ENCODE measurements at places on chromosomes 16 and 17.

GRCh38 chr17:37388266-37388665, 12.5 kb downstream of the C17orf78 start:
- DNase-seq: no peak

GRCh38 chr16:81708266-81709015, 70.7 kb upstream of the PLCG2 start:
- no peak for DNase-seq

DNA sequence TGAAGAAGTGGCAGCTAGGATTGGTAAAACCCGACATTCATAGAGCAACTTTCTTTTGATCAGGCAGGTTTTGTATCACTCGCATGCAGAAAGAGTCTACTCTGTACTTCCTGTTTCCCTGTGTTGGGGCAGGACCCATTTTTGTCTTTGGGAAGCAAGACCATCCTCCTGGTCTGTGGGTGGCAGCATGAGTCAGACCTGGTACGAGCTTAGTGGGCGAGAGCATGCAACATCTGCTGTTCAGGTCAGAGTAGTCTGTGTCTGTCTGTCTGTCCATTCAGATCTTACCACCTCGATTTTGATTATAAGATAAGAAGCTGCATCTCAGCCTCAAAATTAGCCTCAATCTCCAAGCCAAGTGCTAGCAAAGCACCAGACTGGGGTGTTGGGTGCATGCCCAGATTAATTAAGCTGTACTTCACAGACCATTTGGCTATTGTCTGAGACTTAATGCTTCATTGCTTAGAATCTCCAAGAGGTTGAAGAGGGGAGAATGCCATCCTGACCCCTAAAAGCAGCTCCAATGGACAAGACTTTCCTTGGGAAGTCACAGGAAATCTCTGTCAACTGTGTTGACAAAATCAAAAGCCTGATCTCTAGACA, 110.9 kb downstream of the XYLT1 start:
- DNase-seq: peak; percentile 77

DNA sequence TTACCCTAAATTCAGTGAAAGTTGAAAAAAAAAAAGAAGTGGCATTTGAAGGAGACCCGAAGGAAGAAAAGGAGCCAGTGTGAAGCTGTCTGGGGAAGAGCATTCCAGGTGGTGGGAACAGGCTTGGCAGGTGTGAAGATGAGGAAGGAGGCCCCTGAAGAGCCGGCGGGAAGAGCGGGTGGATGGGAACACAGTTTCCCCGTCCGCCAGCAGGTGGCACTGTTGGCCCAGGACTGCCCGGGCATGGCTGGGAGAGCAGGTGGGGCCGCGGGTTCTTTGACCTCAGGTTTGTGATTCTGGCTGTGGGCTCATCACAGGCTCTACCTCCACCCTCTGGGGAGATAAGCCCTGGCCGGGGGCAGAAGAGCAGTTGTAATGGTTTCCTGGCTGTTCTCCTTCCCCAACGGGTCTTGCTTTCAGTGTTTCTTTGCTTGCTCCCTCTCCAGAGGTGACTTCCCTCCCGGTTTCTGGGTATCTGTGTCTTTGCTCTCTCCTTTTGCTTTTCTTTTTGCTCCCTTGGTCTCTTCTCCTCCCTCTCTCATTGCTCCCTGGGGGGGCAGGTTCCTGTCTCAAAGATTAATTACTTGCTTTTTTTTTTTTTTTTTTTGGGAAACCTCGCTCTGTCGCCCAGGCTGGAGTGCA, 32.3 kb downstream of the RAP1GAP2 start:
- peak; percentile 94 for DNase-seq

DNA sequence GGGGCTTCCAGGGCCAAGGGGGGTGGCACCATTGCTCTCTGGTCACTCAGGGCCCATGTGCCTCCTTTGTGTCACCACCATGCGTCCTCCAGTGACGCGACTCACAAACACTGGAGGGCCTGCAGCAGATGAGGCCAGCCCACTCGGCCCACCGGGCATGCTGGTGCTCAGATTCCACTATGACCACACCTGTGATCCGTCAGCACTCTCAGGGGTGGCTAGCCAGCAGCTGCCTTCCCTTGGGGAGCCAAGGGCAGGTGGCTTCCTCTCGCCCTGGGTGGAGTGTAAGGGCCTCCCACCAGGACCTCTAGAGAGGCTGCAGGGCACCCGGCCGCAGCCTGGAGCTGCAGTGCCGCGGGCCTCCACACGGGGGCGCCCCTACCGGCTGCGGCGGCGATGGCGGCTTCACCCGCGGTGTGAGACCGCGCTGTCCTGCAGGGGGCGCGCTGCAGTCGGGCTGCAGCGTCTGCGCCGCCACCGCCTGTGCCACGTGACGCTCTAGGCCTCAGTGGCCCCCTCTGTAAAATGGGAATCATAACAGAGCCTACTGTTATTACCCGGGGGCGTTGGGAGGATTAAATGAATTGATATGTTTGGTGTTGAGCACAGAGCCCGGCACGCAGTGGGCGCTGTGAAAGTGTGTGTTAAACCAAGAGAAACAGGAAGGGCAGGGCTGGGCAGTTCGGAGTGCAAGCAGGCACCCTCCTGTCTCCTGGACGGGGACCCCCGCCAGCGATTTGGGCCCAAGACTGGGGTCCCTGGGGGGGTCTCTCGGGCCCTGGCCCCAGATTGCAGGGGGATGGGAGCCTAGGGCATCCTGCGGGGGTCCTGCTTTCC, 192.4 kb upstream of the GSE1 start:
- peak; percentile 94 for DNase-seq

DNA sequence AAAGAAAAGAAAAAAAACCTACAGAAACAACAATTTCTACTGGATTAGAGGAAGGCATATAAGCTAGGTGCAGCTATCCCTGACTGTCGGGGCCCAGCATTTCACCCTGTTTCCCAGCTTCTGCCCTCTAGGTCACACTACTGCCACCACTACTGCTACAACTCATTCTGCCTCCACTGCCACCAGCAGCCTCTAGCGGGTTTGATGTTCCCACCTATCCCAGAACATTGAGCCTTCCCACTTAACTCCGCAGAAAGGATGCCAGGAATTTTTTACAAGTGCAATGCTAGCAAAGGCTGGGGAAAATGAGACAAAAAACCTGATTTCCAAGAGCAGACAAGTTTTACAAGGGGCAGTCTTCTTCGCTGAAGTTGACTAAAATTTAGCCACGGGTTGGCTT, 10.4 kb downstream of the ADCY9 start:
- no peak for DNase-seq

DNA sequence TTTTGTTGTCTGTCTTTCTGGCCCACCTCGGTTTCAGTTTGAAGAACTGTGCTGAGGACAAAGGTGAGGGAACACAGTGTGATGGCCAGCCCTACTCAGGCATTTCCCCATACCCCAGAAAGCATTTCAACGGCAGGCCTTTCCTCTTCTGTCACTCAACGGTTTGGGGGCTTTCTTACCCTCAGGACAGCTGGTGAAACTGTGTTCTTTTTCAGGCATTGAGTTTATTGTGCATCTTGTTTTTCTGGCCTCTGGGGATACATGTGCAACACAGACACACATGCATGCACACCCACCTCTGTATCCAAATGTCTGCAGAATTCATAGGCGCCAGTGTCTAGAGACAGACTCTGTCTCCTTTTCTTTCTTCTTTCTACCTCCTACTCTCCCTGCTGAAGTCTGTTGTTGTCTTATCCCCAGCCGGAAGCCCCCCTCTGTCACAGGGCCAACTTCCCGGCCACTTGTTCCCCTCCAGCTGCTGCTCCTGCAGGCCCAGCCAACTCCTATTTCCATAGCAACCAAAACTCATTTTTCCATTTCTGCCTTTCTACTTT, 17.0 kb downstream of the CHD9 start:
- no peak for DNase-seq

DNA sequence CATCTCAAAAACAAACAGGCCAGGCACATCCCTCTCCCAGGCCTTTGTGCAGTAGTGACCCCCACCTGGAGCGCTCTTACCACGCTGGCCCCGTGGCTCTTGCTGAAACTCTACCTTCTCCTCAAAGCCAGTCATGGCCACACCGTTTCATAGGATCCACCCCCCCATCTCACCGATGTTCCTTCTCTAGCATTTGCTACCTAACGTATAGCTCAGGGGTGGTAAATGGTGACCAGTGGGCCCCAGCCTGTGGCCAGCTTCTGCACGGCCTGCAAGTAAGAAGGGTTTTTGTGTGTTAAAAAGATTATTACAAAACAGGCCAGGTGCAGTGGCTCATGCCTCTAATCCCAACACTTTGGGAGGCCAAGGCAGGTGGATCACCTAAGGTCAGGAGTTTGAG, 43.8 kb downstream of the RMI2 start:
- no peak for DNase-seq

- DNase-seq: no peak
These were observed 4.4 kb downstream of the ATP2A1 start for GRCh38 chr16:28882551-28883160.

DNA sequence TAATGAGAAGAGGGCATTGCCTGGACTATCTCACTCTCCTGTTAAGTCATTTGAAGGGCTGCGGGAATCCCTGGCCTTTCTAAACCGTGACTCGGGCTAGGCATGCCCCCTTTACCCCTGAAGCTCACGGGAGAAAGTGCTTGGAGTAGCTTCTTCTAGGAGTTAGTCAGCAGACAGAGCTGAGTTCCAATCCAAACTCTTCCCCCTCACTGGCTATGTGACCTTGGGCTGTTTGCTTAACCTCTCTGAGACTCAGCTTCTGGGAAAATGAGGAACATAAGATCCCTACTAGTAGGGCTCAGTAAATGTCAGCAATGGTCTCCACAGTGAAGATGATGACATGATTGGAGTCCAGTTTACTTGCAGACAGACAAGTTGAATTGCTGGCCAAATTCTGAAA, 5.7 kb upstream of the B9D1 start:
- no peak for DNase-seq

- no peak for DNase-seq
These were observed 18.7 kb upstream of the AQP8 start for GRCh38 chr16:25198021-25198420.

DNA sequence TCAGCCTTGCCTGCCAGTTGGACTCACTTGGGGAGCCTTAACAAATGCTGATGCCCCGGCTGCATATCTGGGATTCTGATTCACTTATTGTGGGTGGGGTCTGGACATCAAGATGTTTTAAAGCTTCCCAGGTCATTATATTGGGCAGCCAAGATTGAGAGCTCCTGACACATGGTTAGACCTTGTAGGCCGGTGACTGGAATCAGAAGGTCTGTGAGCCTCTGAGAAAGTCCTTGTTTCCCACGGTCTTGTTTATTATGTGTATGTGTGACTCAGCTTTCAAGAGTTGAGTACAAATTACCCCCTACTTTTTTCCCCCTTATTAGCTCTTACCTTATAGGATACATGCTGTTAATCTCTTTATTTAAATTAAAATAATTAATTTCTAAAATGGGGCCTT, 103.5 kb downstream of the ABCC1 start:
- no peak for DNase-seq

GRCh38 chr17:58528443-58528842, 14.0 kb upstream of the MTMR4 start:
- DNase-seq: no peak

DNA sequence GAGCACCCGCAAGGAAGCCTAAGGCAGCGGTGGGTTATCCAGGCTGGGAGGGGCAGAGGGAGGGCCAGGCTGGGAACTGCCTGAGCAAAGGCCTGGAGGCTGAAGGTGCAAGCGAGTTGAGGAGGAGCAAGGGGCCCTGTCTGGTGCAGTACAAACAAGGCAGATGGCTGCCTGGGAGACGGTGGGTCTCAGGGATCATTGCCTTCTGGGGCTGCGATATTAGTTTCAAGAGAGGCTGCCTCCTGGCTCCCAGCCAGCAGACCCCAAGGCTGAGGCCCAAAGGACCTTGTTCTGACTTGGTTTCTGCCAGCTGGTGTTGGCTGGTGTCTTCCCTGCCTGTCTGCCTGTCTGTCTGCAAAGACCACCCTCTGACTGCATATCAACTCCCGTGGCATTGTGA, 154.0 kb downstream of the IRF8 start:
- no peak for DNase-seq

DNA sequence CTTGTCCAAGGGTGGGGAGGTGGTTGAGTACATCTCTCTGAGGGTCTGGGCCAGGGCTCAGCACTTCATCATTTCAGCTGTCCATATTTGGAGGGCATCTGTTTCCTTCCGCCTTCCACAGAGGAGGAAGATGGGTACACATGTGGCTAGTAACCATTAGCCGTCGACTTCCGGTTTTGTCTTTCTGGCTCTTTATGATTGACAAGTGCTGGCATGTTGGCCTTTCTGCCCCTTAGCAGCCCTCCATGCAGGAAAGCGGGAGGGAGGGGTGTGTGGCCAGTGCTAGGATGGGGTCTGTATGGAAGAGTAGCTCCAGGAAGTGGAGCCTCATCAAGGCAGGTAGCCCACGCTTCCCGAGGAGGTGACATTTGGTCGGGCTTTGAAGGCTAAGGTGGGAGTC, 69.6 kb downstream of the RAI1 start:
- peak; percentile 82 for DNase-seq

DNA sequence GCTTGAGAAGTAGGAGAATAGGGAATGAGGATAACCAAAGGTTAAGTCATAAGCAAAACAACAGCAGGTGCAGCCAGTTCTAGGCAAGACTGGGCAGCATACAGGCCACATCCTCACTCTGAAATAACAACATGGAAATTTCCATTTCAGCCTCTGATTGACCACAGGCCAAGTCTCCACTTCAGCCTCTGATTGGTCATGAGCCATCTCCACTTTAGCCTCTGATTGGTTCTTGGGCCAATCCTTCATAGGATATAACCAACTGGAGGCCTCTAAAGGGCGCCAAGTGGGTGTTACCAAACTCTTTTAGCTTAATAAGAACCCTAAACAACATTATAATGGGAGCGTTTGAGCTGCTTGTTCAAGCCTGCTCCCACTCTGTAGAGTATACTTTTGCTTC, 512.0 kb downstream of the NPIPA7 start:
- DNase-seq: no peak

DNA sequence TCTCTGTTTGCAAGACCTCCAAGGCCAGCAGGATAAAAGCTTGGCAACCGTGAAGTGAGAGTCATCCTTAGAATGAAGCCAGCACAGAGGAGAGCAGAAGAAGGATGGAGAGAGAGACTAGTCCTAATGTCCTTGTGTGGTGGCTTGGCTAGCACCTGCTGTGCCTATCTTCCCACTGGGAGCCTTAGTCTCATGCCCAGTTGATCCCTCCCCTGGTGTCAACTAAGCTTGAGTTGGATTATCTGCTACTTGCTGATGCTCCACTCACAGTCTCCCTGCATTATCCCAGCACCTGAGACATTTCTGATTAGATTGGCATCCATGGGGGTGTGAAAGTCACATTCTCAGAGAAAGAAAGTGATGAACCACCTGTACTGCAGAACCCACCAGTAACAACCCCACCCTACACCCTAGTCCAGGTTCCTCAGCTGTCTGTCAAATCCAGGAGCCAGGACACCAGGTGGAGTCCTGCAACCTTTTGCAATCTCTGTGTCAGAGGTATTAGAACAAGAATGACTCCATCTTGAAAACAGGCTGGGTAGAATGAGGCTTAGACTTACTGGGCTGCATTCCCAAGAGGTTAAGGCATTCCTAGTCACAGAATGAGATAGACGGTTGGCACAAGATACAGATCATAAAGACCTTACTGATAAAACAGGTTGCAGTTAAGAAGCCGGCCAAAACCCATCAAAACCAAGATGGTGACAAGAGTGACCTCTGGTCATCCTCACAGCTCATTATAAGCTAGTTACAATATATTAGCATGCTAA, 460.2 kb upstream of the C16orf82 start:
- DNase-seq: no peak

DNA sequence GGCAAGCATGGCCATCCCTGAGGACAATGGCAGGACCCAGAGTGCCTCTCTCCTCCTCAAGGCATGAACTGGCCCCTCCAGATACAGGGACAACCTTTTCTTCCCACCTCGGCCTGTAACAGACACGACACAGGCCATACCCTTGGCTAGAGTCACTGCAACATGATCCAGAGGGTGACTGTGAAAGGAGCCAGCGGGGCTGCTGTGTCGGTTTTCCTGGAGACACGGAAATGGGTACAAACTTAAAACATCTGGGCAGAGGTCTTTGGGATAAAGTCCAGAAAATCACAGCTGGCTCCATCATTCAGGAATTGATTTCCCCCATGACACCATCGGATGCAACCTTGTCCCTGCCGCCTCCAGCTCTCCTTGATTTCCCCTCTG, 5.3 kb downstream of the CEP295NL start:
- DNase-seq: no peak
